GM23248 (cell line): ENCODE measurements at places on chromosomes 5 and 9.
A peak's percentile ranks its signal among the peaks of the same experiment; 100 is the strongest.

DNA sequence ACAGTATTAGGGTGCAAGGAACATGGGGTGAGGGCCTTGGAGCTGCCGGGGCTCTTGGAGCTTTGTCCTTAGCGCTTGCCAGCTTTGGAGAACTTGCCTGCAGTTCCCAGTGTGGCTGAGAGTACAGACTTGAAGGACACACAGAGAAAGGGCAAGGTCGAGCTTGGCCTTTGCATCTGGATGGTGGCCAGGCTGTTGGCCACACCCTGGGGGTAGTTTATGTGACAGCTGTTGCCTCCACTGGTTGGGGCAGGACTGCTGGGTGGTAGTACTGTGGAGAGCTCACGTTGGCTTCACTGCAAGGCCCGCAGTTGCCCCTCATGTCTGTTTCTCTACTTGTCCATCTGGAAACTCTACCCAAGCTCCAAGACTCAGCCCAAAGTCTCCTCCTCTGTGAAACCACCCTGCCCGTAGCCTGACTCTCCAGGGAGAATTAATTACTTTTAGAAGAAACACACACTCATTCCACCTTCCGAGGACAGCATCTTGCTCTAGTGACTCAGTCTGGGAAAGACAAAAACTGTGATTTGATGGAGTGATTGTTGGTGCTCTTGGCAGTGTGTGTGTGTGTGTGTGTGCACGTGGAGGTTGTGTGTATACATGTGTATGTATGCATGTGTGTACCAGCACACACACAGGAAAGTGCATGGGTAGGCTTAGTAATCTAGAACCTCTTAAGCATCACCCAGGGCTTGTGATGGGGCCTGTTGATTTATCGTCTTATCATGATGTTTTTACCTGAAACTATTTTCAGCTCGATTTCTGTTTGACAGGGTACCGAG is 57.8 kb downstream of the TENT4A start:
- DNase-seq, result no peak
- no peaks in the 10 kb centered on the region for H3K27me3 ChIP-seq
- H3K4me3 ChIP-seq, result no peak overlapping the region
- H3K36me3 ChIP-seq, result no peaks in the 10 kb centered on the region

- peaks cover 31% of the 10 kb centered on the region for H3K4me1 ChIP-seq
- no peak overlapping the region for H3K4me3 ChIP-seq
- peak; percentile 44 for DNase-seq
- peak overlapping the region; percentile 64; the same call in 1 of the 2 replicates for H3K27ac ChIP-seq
- no peaks in the 10 kb centered on the region for H3K36me3 ChIP-seq
Measured at GRCh38 chr5:173514661-173515060, 101.8 kb downstream of the BOD1 start.

GRCh38 chr5:142063878-142064331 is 44.7 kb upstream of the NDFIP1 start:
- peak; percentile 80 for DNase-seq
- H3K4me3 ChIP-seq, result peak overlapping the region; percentile 37
- peak overlapping the region; percentile 21 for H3K27ac ChIP-seq
- H3K36me3 ChIP-seq, result no peaks in the 10 kb centered on the region

DNA sequence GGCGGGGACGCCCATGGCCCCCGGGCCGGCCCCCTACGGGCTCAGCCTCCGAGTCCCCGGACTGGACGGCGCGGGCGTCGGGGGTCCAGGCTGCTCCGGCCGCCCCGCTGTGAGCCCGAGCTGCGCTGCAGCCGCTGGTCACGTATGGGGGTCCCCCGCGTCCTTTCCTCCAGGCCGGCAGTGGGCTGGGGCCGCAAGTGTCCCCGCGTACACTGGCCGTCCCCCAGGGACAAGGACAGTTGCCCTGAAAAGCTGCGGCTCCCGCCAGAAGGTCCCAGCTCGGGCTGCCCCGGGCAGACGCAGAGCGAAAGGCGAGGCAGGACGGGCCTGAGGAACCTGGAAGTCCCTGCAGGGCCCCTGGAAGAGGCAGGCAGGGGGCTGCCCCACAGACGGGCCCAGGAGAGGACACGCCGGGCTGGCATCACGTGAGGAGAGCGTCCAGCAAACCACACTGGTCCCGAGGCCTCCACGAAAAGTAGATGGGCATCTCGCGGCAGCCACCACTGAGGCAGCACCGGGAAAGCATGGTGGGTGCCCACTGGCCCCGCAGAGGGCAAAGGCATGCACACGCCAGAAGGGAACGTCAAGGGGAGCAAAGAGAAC is 3.3 kb upstream of the NKD2 start:
- H3K36me3 ChIP-seq, result no peaks in the 10 kb centered on the region
- H3K27me3 ChIP-seq, result peaks cover 34% of the 10 kb centered on the region
- no peak for DNase-seq
- H3K27ac ChIP-seq, result no peak overlapping the region
- no peaks in the 10 kb centered on the region for H3K4me1 ChIP-seq

GRCh38 chr5:75963554-75963953 is 119.6 kb upstream of the SV2C start:
- DNase-seq, result no peak
- no peak overlapping the region for H3K27ac ChIP-seq
- no peaks in the 10 kb centered on the region for H3K27me3 ChIP-seq
- H3K36me3 ChIP-seq, result no peaks in the 10 kb centered on the region

DNA sequence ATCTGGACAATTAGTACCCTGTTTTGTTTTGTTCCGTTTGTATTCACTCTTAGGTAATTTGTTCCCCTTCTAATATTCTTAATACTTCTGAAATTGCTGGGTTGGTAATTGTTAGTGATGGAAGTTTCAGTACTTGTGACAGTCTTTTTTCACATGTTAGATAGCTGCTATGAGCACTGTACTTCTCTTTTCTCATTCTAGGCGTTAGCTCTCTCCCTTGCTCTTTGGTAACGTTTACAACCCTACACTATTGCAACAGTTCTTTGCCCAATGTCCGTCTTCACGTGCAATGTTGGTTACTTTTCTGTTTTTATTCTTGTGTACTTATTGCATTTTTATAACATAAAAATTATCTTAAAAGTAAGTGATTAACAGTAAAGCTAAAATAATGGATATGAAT is 1509.0 kb downstream of the MAT2B start:
- DNase-seq, result no peak
- no peaks in the 10 kb centered on the region for H3K4me1 ChIP-seq
- H3K4me3 ChIP-seq, result no peak overlapping the region
- H3K27me3 ChIP-seq, result no peaks in the 10 kb centered on the region
- no peaks in the 10 kb centered on the region for H3K36me3 ChIP-seq

GRCh38 chr9:31950756-31951155 is 433.7 kb upstream of the ACO1 start:
- H3K36me3 ChIP-seq, result no peaks in the 10 kb centered on the region
- no peak for DNase-seq
- no peak overlapping the region for H3K27ac ChIP-seq
- no peak overlapping the region for H3K4me3 ChIP-seq
- no peaks in the 10 kb centered on the region for H3K4me1 ChIP-seq

DNA sequence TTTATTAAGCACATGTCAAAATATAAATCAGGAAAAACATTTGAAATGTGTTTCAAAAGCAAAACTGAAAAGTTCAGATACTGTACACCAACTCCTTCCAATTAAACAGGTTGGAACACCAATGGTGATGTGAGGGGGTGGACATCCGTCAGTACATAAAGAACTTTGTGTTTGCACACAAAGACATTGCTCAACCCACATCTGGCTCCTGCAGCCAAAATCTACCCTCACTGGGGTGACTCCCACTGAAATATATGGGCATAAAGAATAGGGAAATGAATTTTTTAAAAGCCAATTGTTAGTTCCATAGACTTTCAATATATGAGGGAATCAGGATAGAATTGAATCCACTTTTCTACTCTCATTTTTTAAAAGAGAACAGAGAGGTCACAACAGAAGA is 63.9 kb downstream of the MEGF9 start:
- no peaks in the 10 kb centered on the region for H3K36me3 ChIP-seq
- H3K27ac ChIP-seq, result no peak overlapping the region
- no peaks in the 10 kb centered on the region for H3K27me3 ChIP-seq
- no peaks in the 10 kb centered on the region for H3K4me1 ChIP-seq

GRCh38 chr9:98518556-98518955 is 190.2 kb downstream of the GABBR2 start:
- no peak overlapping the region for H3K4me3 ChIP-seq
- H3K27me3 ChIP-seq, result no peaks in the 10 kb centered on the region
- H3K36me3 ChIP-seq, result no peaks in the 10 kb centered on the region
- no peak overlapping the region for H3K27ac ChIP-seq
- peaks cover 41% of the 10 kb centered on the region for H3K4me1 ChIP-seq

DNA sequence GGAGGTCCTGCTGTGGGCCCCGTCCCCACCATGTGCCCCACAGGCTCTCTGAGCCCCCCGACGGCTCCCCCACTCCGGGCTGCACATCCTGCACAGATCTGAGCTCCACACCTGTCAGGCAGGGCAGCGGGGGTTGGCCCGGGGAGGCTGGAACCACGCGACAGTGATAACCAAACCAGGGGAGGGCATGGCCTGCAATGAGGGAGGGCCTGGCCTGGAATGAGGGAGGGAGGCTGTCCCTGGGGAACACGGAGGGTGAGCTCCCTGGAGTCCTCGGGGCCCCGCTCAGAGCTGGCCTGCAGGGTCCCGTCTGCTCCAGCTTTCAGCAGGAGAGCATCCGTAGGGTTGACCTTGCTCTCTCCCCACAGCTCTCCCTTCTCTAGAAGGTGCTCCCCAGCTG is 30.5 kb downstream of the SLC9A3 start:
- H3K36me3 ChIP-seq, result no peaks in the 10 kb centered on the region
- no peak overlapping the region for H3K4me3 ChIP-seq
- DNase-seq, result no peak
- H3K27ac ChIP-seq, result no peak overlapping the region
- peaks cover 21% of the 10 kb centered on the region; the same call in 1 of the 2 replicates for H3K27me3 ChIP-seq
- no peaks in the 10 kb centered on the region; the same call in 1 of the 2 replicates for H3K4me1 ChIP-seq

GRCh38 chr5:135662061-135662481 is 83.3 kb upstream of the CXCL14 start:
- no peak overlapping the region for H3K27ac ChIP-seq
- DNase-seq, result no peak
- H3K4me3 ChIP-seq, result no peak overlapping the region
- no peaks in the 10 kb centered on the region for H3K36me3 ChIP-seq
- peaks cover 6% of the 10 kb centered on the region; the same call in 1 of the 2 replicates for H3K27me3 ChIP-seq
- H3K4me1 ChIP-seq, result no peaks in the 10 kb centered on the region

- H3K27me3 ChIP-seq, result no peaks in the 10 kb centered on the region
- no peaks in the 10 kb centered on the region for H3K4me1 ChIP-seq
- no peaks in the 10 kb centered on the region for H3K36me3 ChIP-seq
- no peak overlapping the region for H3K4me3 ChIP-seq
- H3K27ac ChIP-seq, result no peak overlapping the region
Measured at GRCh38 chr5:117455236-117456233, 880.9 kb upstream of the SEMA6A start.

DNA sequence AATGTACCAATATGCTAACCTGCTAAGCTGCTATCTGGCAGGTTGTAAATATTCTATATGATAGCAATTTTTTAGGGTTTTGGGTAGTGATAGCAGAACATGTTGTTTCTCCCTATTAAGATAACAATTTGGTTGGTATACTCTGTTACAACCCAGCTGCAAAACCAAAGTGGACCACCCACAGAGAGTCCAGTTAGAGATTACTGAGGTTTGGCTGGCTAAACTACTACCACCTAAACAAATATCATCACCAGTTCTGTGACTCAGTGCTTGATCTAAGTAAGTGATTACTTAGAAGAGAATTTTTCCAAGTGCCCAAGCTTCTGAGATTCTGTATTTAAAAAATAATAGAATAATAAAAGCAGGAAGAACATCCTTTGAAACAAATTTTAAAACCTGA is 72.3 kb downstream of the XRCC4 start:
- H3K27ac ChIP-seq, result no peak overlapping the region
- H3K36me3 ChIP-seq, result no peaks in the 10 kb centered on the region
- DNase-seq, result peak; percentile 47

DNA sequence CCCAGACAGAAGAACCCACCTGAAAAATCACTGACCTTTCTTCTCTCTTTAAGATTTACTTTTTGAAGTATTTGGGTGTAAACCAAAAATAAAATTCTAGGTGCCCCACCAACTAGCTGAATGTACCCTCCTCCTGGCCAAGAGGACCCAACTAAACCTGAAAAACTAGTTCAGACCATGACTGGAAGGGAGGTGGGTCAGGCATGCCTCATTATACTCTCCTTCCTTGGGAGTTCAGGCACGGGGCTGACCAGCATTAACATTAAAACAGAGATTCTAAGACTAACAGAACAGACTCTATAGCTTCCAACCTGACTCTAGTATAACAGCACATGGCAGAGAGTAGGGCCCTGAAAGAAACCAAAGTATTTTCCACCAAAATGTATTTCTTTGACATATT is 61.4 kb downstream of the CERT1 start:
- no peaks in the 10 kb centered on the region for H3K36me3 ChIP-seq
- H3K27me3 ChIP-seq, result no peaks in the 10 kb centered on the region
- no peaks in the 10 kb centered on the region for H3K4me1 ChIP-seq

DNA sequence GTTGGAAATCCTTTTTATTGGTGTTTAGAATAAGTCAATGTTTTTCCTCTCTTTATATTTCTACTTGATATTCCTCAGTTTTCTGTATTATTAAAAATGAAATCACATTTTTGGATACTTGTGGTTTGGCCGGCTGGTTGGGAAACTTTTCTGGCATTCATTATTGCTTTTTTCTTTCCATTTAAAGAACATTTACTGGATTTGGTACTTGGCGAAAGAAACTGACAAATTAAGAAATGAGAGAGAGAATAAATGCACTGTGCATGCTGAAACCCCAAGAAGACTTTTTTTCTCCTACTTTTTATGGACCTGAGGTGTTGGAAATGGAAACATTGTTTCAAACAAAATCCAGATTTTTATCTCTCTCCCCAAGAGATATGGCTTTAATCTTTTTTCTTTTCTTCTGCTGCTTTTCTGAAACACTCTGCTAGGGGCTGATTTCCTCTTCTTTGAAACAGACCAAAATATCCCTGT is 128.4 kb downstream of the SNX18 start:
- peak overlapping the region; percentile 24 for H3K4me3 ChIP-seq
- H3K4me1 ChIP-seq, result peaks cover 41% of the 10 kb centered on the region
- no peaks in the 10 kb centered on the region for H3K27me3 ChIP-seq
- peak; percentile 5 for DNase-seq
- peak overlapping the region; percentile 50 for H3K27ac ChIP-seq

DNA sequence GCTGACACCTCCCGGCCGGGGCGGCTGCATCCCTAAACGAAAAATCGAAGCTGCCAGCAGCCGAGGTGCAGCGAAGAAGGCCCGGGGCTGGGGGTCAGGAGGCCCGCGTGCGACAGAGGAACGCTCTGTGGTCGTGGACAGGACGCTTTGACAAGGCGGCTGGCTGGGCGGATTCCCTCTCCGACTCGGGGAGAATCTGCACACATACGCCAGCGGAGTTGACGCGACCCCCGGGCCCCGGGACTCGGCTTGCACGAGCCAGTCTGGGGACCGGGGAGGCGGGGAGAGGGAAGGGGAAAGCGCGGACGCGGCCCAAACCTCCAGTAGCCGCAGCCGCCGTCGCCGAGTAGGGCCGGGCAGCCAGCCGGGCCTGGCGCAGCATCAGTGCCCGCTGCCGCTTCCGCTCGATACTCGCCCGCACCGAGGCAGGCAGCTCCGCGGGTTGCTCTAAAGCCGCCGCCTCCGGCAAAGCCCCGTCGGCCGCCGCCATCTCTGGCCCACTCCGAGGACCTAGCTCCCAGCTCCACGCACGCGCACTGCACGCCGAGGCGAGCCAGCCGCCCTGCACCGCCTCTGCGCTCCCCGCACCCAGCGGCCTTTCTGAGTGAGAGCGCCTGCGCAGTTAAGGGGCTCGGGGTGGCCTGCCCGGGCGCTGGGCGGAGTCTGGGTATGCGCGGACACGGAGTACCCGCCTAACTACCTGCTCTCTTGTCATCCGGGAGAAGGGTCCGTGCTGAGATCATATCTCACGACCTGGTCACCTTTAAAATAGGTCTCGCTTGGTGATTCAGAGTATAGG is at the start of gene XPA:
Gene XPA (minus strand): TSS at position 538 of the 799 bp plus-strand sequence. CDS start 48 bp downstream, at position 490.
- peak within 1 kb of the TSS; percentile 57 for H3K27ac ChIP-seq
- peaks cover 3% of the 10 kb centered on the region; the same call in 1 of the 2 replicates for H3K36me3 ChIP-seq
- H3K4me3 ChIP-seq, result peak within 1 kb of the TSS; percentile 89
- no peaks in the 10 kb centered on the region for H3K27me3 ChIP-seq
- DNase-seq, result peak; percentile 98
